NCI-H526 treated with DMSO at 0.1 percent for 48 hours (cell line): ENCODE measurements at places on chromosomes 1 and 21.

DNA sequence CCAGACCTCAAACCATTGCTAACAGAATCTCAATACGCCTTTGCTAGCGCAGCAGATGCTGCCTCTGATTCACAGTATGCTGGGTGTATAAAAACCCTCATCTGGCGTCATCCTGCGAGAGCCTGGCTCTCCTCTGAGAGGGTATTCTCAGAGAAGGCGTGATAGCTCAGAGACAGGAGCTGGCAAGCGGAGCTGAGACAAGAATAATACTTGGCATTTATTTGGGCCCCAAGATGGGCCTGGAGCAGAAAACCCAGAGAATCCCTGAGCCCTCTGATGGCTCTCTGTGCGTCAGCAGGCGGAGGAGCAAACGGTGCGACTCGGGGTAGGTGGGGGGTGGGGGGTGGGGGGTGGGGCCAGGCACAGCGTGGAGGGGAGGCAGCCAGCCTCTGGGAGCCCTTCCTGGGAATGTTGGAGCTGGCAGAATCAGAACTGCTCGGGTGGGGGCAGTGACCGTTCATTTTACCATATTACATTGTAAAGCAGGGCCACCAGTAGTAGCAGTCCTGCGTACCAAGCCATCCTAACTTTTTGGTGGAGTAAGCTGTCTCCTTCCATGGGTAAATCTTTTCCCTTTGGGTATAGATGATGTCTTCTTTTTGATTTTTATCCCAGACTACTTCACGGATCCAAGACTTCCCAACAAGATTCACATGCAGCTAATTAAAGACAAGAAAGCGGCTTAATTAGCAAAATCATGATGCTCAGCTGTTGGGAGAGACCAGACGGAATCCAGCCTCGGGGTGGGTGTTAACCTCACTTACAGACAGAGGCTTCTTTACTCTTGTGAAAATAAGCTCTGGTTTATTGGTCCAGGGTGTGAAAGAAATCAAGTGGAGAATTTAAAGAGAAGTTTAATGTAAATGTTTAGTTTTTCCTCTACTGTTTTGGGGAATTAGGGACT, 7.1 kb downstream of the RIIAD1 start:
- DNase-seq: no peak

DNA sequence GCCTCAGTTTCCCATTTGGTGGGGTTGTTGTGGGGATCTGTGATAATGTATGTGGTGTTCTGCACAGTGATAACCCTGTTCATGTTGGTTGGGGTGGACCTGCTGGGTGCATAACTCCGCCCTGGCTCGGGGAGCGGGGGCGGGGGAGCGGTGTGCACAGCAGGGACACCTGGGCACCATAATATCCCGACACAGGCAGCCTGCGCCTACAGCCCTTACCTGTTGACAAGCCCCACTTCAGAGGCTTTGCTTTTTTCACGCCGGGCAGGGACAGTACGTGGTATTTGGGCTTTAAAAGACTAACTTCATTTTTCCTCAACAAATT, 48.0 kb upstream of the ACOT11 start:
- peak; percentile 63 for DNase-seq

GRCh38 chr1:1020415-1021009, 592 bp downstream of the AGRN start:
- no peak for DNase-seq

- no peak for DNase-seq
These were observed 64.7 kb downstream of the VPS26C start for GRCh38 chr21:37202221-37203110.

GRCh38 chr1:238955934-238956333, 430.4 kb upstream of the CHRM3 start:
- DNase-seq: no peak

- DNase-seq: no peak
These were observed 53.6 kb downstream of the UBE2T start for GRCh38 chr1:202288177-202288576.

GRCh38 chr1:199075792-199076191, 437.0 kb downstream of the PTPRC start:
- no peak for DNase-seq

DNA sequence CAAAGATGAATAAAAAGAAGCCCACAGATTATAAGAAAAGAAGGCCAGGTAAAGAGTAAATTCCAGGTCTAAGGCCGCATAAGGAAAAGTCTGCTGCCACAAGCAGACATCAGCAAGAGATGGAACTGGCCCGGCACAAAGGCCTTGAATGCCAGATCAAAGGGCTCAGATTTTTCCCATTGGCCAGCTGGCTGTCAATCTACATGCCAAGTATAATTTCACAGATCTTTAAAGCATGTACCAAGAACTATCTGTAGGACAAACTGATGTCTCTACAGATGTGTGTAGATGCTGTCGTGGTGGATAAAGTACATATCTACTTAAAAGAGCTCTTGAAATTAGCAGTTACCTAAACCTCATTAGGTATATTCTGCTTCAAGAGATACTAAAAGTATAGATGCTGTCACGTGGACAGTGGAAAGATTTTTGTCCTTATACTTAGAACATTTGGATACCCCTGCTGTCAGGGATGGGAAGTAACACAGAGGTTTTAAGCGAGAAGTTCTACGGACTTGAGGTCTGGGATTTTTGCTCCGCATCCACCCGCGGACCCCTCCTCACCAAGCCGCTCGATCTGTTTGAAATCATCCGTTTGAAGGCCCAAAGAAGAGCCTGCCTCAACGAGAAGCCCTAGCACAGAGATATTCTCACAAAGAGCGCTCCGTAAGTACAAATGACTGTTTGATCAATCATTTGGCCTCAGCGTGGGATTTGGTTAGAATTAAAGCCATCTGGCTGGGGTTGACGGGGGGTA, 10.1 kb downstream of the GLIS1 start:
- DNase-seq: no peak

- no peak for DNase-seq
These were observed 270.2 kb downstream of the DISC1 start for GRCh38 chr1:231896806-231897205.

DNA sequence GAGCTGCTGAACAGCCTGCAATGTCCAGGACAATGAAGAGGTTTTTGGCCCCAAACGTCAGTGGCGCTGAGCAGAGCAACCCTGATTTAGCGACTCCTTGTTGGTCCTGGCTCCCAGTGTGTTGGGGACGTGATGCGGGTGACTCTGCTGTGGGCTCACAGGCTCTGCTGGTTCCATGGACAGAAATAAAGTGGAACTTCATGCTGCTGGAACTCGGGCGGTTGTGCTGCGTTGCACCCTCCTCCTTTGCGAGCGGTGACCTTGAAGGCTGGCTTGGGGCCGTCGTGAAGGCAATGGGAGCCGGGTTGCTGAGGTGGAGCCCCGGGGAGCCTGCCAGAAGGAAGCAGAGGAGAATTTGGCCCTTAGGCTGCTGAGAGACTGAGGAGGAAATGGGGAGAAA, 122.6 kb upstream of the C1orf174 start:
- no peak for DNase-seq

DNA sequence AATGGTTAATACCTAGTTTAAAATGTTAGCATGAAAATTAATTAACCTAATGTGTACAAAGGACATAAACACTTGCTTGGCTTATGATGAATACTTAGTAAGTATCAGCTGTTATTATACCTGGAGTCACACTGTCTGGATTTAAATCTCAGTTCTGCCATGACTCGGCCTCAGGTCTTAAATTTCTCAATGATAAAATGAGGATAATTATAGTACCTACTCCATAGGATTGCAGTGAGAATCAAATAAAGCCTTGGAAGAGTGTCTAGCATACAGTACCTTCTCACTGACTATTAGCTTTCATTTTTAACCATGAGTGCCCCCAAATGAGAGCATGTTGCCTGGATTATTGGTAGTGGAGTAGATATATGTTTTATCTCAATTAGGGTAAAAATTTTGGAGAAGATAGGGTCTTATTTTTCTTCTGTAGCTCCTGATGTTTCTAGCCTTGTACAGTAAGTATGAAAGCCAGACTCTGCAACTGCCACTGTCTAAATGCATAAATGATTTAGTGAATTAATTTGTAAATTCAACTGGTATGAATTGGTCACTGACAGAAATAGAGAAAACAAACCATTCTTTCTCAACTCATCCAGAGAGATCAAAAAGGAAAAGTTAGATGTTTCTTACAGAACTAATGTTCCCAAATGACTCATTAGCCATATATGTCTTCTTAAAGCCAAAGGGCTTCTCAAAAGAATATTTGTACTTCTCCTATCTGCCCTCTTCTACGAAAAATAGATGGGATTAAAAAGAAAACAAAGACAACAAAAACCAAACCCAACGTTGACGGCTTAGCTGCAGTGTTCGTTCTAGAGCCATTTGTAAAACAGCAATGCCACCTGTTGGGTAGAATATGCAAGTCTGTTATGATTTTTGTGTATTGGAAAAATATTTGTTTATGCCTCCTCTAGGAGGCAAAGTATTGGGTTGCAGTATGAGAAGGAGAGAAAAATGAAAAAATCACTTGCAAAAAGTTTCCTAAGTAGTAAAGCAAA, 53.8 kb upstream of the MROH9 start:
- DNase-seq: no peak

DNA sequence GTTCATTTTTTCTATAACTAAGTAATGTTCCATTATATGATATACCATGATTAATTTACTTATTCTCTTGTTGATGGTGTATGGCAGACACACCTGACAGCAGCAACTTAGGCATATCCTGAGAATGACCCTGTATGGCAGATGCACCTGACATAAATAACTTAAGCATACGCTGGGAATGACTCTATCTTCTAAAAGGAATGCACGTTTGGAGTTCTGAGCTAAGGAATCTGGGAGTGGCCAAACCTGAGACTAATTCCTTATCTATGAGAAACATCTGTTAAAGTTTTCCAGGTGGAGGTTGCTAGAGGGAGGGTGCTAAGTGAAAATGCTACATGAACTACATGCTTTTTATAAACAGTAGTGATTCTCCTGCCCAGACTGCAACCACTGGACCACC, 96.7 kb upstream of the RGS18 start:
- no peak for DNase-seq
